Uterus (tissue), 4 donors: ENCODE measurements at places on chromosomes 2 and 18. TPM values are rescaled to one million over a fixed set of nuclear protein-coding genes. Genes with fewer than 3 reads are reported as not detected.

GRCh38 chr2:98483257-98483861, 38.7 kb downstream of the INPP4A start:
- H3K4me3 ChIP-seq, result no peak overlapping the region
- DNase-seq, result no peak
- no peak overlapping the region for H3K27ac ChIP-seq
- peaks cover 4% of the 10 kb centered on the region for H3K4me1 ChIP-seq

GRCh38 chr2:233178994-233179847, 72.3 kb upstream of the ATG16L1 start:
- H3K27me3 ChIP-seq, result no peaks in the 10 kb centered on the region
- no peaks in the 10 kb centered on the region for H3K36me3 ChIP-seq
- H3K4me1 ChIP-seq, result no peaks in the 10 kb centered on the region
- no peak overlapping the region for H3K27ac ChIP-seq
- H3K4me3 ChIP-seq, result no peak overlapping the region
- DNase-seq, result no peak

GRCh38 chr2:207601774-207602173, 23.4 kb downstream of the METTL21A start:
- H3K27me3 ChIP-seq, result no peaks in the 10 kb centered on the region
- H3K4me1 ChIP-seq, result peaks cover 3% of the 10 kb centered on the region
- H3K4me3 ChIP-seq, result no peak overlapping the region
- no peaks in the 10 kb centered on the region for H3K36me3 ChIP-seq

GRCh38 chr2:217535957-217536708, 466.7 kb downstream of the TNS1 start:
- H3K27ac ChIP-seq, result no peak overlapping the region
- DNase-seq, result no peak
- H3K36me3 ChIP-seq, result no peaks in the 10 kb centered on the region
- H3K4me1 ChIP-seq, result no peaks in the 10 kb centered on the region
- no peaks in the 10 kb centered on the region for H3K27me3 ChIP-seq
- no peak overlapping the region for H3K4me3 ChIP-seq

DNA sequence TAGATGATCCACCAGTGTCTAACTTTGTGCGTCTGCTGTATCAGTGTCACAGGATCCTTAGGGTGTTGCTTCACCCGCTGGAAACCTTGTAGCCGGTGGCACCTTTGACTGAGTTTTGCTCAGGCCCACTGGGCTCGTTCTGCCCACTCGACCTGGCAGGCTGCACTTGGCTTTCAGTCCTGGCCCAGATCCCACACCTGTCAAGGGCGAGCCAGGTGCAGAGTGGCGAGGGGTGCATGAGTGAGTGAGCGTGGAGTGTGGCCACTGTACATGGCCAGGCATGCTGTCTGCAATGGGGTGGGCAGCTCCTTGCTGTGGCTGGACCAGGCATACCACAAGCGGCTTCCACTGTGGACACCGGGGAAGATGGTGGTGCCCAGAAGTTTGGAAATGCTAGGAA, 179.0 kb downstream of the FAM210A start:
- H3K4me1 ChIP-seq, result peaks cover 20% of the 10 kb centered on the region
- peak overlapping the region; percentile 73 for H3K27ac ChIP-seq
- H3K27me3 ChIP-seq, result no peaks in the 10 kb centered on the region
- DNase-seq, result no peak

- H3K27me3 ChIP-seq, result no peaks in the 10 kb centered on the region
- H3K4me3 ChIP-seq, result no peak overlapping the region
- no peaks in the 10 kb centered on the region for H3K36me3 ChIP-seq
- no peak overlapping the region for H3K27ac ChIP-seq
- H3K4me1 ChIP-seq, result no peaks in the 10 kb centered on the region
- no peak for DNase-seq
Measured at GRCh38 chr2:225108805-225109204, 66.5 kb upstream of the DOCK10 start.

DNA sequence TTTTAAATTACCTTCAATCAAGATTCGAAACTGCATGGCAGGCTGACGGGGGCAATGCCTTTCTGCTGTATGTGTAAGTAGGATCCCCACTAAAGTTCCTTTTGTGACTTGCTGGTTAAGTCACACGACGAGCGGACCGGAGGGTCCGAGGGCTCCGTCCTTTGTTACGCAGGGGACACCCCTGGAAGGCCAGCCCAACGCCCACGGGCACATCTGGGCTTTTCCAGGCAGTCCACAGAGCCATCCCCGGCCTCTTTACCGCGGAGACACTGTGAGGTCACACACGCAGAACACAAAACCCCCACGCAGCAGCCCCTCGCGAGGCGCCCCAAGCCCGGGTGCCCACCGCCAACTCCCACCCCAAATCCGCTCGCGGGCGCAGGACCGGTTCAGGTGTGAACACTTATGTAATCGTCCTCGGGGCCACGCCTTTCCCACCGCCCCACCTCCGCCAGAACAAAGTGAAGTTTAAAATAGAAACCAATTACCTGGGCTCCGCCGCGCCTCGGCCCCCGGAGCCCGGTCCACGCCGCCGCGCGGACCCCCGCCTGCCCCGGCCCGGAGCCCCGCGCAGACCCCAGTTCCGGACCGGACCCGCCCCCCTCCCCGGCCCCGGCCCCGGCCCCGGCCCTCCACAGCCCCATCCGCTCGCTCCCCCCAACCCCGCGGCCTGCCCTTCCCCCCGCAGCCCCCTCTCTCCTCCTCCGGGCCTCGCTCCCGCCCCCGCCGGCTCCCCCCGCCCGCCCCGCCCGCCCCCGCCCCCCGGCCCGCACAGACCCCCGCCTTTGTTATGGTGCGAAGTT, 4.2 kb downstream of the ZNF516 start:
- DNase-seq, result peak; percentile 54
- H3K36me3 ChIP-seq, result no peaks in the 10 kb centered on the region
- peak overlapping the region; percentile 83 for H3K4me3 ChIP-seq
- H3K27me3 ChIP-seq, result no peaks in the 10 kb centered on the region
- H3K4me1 ChIP-seq, result no peaks in the 10 kb centered on the region
- peak overlapping the region; percentile 97 for H3K27ac ChIP-seq

GRCh38 chr2:223306371-223306770, 254.4 kb downstream of the KCNE4 start:
- H3K27ac ChIP-seq, result no peak overlapping the region
- no peaks in the 10 kb centered on the region for H3K27me3 ChIP-seq
- no peaks in the 10 kb centered on the region for H3K36me3 ChIP-seq
- H3K4me3 ChIP-seq, result no peak overlapping the region

GRCh38 chr18:79884963-79885728, 66.3 kb downstream of the SLC66A2 start:
- H3K36me3 ChIP-seq, result no peaks in the 10 kb centered on the region
- H3K4me3 ChIP-seq, result no peak overlapping the region
- no peak for DNase-seq
- no peaks in the 10 kb centered on the region for H3K4me1 ChIP-seq

GRCh38 chr18:59323931-59324622, 5.6 kb upstream of the CPLX4 start:
- no peak overlapping the region for H3K27ac ChIP-seq
- no peak for DNase-seq
- no peaks in the 10 kb centered on the region for H3K4me1 ChIP-seq
- H3K27me3 ChIP-seq, result no peaks in the 10 kb centered on the region

The ERICH2 gene
- not detected for total RNA-seq

The PRSS56 gene
- not detected for total RNA-seq

The SERPINB3 gene
- not detected for total RNA-seq

The SAG gene
- not detected for total RNA-seq
